ENCODE measurements at places on chromosomes 12 and 14.

- DNase-seq: no peak
Observed at GRCh38 chr12:76706761-76707160, 57.2 kb upstream of the ZDHHC17 start.

DNA sequence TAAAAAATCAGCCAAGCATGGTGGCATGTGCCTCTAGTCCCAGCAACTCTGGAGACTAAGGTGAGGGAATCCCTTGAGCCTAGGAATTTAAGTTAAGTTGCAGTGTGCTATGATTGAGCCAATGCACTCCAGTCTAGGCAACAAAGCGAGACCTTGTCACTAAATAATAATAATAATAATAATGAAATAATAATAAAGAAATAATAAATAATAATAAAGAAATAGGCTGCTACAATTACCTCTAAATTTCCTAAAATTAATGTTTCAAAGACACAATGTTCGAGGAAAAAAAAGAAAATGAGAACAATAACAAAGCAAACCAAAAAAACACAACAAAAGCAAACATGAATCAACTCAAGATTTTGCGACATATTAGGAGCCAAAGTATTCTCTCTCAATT, 29.7 kb downstream of the RALGAPA1 start:
- no peak for DNase-seq

DNA sequence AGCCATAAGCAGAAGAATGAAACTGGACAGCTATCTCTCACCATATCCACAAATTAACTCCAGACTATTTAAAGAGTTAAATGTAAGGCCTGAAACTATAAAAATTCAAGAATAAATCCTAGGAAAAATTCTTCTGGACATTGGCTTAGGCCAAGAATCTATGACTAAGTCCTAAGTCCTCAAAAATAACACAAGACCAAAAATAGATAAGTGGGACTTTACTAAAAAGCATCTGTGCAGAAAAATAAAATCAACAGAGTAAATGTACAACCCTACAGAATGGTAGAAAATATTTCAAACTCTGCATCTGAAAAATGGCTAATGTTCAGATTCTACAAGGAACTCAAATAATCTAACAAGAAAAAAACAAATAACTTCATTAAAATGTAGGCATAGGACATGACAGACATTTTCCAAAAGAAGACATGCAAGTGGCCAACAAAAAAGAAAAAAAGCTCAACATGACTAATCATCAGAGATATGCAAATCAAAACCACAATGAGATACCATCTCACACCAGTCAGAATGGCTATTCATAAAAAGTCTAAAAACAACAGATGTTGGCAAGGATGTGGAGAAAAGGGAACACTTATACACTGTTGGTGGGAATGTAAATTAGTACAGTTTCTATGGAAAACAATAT, 61.0 kb upstream of the PPFIA2 start:
- DNase-seq: no peak

- no peak for DNase-seq
Observed at GRCh38 chr14:96793547-96793946, 3.6 kb upstream of the VRK1 start.

DNA sequence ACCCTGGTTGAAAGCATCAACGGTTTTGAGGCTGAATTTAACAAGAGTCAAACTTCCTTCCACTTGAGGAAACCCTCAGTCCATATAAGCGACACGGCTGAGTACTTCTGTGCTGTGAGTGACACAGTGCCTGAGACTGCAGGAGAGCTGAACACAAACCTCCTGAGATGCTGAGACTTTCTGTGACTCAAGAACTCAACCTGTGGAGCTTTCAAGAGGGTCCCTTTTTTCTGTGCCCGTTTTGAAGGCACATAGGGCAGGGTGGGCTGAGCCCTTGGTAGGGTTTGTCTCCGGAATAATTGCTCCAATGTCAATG, 305.3 kb upstream of the OR4E1 start:
- DNase-seq: no peak

DNA sequence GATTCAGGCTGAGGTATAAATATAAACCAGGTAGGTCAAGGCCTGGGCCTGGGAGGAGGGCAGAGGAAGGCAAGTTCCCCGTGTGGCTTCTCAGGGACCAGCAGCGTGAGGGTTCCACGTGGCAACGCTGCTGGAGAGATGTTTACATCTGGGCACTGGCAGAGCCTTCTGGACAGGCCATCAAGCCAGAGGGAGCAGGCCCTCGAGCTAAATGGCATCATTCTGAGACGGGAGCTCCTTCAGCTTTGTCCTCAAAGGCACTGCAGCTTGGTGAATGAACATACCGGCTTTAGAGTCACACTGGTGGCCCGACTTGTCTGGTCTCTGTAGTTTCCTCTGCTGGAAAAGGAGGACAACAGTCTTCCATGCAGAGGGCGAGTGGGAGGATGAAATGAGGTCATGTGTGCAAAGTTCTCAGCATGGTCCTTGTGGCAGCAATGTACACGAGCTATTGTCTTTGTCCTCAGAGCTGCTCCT, 231.3 kb downstream of the ZFP36L1 start:
- no peak for DNase-seq

DNA sequence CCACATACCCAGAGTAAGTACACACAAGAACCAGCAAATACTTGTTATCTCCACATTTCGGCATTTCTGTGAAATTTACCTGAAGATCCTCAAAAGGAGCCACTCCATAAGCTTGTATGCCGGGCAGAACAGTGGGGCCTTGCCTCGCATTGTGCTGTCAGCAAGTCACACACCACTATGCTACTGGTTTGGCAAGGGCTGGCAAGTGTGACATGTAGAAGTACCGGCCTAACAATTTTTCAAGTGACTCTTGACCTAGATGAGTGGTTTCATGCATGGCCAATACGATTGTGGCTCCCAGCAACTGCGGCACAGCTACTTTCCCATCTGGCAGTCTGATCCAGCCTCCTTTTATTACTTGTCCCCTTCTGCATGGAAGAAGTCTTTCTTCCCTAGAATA, 69.8 kb downstream of the GAS2L3 start:
- DNase-seq: no peak

DNA sequence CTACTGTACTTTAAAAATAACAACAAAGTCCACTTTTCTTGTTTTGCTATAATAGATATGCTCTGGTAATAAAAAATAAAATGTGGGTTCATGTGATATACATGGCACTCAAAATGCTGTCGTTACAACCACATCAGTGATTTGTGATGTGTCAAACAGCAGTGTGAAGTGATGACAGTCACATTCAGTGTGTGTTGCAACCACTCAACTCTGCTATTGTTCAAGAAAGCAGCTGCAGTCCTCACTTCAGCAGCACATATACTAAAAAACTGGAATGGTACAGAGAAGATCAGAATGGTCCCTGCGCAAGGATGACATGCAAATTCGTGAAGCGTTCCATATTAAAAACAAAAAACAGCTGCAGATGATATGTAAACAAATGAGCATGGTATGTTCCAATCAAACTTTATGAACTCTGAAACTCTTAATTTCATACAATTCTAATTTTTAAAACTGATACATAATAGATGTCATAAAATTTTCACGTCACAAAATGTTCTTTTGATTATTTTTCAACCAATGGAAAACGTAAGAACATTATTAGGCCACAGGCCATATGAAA, 6.7 kb downstream of the TRMT5 start:
- no peak for DNase-seq

- peak; percentile 18 for DNase-seq
Observed at GRCh38 chr12:55142669-55143565, 16.7 kb downstream of the OR9K2 start.

GRCh38 chr14:44620121-44621019, 113.3 kb upstream of the FSCB start:
- DNase-seq: no peak

Data from GM13976 (cell line).